NCI-H460 (cell line): ENCODE measurements at places on chromosomes 2 and 18.

- no peak for DNase-seq
These were observed 698.3 kb upstream of the FANCL start for GRCh38 chr2:58939388-58939787.

GRCh38 chr2:67246791-67247190 is 150.3 kb upstream of the ETAA1 start:
- DNase-seq = no peak

GRCh38 chr2:176643646-176644045 is 374.4 kb downstream of the MTX2 start:
- no peak for DNase-seq

- DNase-seq = no peak
These were observed 1.5 kb downstream of the OSBPL1A start for GRCh38 chr18:24396082-24396633.

- no peak for DNase-seq
These were observed 132.0 kb upstream of the MYCN start for GRCh38 chr2:15808204-15808910.
